ENCODE measurements at places on chromosomes 1 and 21.

GRCh38 chr1:22629886-22630285, 6.5 kb upstream of the C1QA start:
- no peak for DNase-seq

DNA sequence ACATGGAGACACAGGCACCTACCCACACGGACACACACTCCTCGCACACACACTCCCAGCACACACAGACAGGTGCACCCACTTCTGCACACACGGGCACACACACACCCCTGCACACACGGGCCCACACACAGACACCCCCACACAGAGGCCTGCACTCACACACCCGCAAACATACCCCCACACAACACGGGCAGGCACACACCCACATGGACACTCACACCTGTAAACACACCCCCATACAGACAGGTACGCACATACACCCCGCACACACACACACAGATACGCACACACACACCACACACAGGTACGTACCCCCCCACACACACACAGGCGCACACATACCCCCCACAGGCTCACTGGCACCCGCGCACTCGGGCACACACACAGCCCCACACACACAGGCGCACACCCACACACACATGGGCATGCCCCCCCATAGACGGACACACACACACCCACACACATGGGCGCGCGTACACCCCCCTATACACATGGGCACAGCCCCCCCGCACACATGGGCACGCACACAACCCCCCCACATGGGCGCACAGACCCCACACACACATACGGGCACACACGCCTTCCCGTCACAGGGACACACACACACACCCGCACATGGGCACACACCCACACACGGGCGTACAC, 6.1 kb downstream of the ATAD3A start:
- DNase-seq = no peak

- no peak for DNase-seq
Observed at GRCh38 chr1:211753649-211754251, 76.8 kb downstream of the LPGAT1 start.

- DNase-seq = no peak
Observed at GRCh38 chr1:37633938-37634243, 801 bp downstream of the RSPO1 start.

GRCh38 chr1:51253691-51254090, 17.6 kb downstream of the RNF11 start:
- no peak for DNase-seq

- DNase-seq = no peak
Observed at GRCh38 chr1:51734896-51735745, 118.2 kb downstream of the OSBPL9 start.

- no peak for DNase-seq
Observed at GRCh38 chr1:20342294-20343148, 51.8 kb downstream of the VWA5B1 start.

All from LoVo (cell line).